Activated CD8-positive, alpha-beta memory T cell treated with anti-CD3 and anti-CD28 coated beads, Interleukin-2, amount 10 ng/mL, durations not matched to agents 7 days and 5 days (primary cell): ENCODE measurements at places on chromosomes 11 and 22. TPM values are rescaled to one million over a fixed set of nuclear protein-coding genes. Genes with fewer than 3 reads are reported as not detected.

DNA sequence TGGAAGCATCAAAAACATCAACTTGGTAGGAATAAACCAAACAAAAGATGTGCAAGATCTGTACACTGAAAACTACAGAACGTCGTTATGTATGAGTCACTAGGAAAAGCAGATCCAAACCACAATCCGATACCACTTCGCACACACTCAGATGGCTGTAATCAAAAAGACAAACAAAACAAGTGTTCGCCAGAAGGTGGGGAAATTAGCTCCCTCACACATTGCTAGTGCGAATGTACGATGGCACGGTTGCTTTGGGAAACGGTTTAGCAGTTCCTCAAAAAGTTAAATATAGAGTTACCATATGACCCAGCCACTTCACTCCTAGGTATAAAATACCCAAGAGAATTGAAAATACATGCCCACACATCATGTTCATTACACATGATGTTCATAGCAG lies 14.8 kb upstream of the CARD10 start:
- DNase-seq = no peak

TMPRSS5 gene
- 0.61 TPM for total RNA-seq

OR52N4 gene
- total RNA-seq = 0.23 TPM

DNA sequence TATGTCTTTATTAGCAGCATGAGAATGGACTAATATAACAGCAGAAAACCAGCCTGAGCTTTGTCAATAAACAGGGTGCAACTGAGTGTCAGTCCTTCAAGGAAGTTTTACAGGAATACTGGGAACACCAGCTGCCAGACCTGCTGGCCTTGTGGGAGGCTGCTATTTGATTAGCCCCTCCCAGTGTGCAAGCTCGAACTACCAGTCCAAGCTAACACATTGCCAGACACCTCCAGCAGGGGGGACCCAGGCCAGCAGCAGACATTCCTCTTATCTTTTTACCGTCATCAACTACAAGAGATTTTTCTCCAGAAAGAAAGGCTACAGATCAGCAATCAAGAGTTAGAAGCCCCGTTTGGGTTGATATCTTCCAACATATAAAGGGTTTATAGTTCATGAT lies 942.8 kb upstream of the TENM4 start:
- DNase-seq = no peak

DNA sequence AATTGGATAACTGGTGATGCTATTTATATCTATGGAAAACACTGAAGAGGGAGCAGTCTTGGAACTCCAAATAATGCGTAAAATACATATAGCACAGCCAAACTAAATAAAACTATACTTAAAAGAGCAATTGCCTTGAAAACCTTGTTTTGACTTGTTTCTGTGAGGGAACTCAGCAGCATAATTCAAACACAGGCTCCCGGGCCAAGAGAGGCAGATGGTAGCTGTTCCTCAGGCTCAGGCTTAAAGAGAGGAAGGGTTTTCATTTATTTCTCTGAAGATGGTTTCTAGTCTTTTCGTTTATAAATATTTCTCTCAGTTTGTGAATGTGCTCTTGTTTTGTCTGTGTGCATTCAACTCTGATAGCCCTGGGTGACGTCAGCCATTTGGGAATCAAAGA lies 82.4 kb downstream of the FANCF start:
- no peak for DNase-seq

DNA sequence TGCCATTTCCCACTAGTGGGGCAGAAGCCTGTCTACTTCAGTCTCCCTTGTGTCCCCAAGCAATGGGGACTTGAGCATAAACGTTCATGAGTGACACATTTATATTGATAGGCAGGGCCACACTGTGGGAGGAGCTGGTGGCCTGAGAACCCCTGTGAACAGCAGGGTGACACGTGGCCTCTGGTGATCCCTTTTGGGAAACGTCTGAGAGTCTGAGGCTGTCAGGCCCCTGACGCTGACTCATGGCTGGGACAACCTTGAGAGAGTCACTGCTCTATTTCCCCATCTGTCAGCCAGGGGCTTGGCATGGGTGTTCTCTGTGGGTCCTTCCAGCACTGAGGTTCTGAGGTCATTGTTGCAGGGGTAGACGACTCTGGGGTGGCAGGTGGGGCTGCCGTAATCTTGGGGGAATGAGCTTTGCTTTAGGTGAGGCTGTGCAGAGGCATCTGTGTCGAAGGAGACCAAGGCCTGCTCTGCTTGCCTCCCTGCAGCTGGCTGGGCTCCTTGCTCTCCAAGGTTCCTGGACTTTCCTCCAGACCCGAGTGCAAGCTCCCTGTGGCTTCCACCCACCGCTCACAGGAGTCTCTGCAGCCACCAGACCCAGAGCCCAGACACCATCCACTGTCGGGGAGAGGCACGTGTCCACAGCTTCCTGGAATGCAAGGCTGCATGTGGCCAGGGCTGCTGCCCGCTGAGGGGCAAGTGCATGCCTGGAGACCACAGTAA lies 54.7 kb downstream of the SMIM38 start:
- no peak for DNase-seq

- no peak for DNase-seq
Measured at GRCh38 chr22:47036352-47036751, 273.9 kb downstream of the TBC1D22A start.

C11orf91 gene
- total RNA-seq = not detected

CLP1 gene
- 22.6 TPM for total RNA-seq

VSIG10L2 gene
- total RNA-seq = not detected

POU2AF1 gene
- 7.4 TPM for total RNA-seq

- DNase-seq = no peak
Measured at GRCh38 chr22:38490915-38491314, 15.2 kb downstream of the DDX17 start.

- no peak for DNase-seq
Measured at GRCh38 chr11:87176044-87176443, 138.3 kb downstream of the TMEM135 start.

SLC22A12 gene
- total RNA-seq = not detected

LINC01488 gene
- not detected for total RNA-seq

GRCh38 chr11:28773606-28774005 lies 665.4 kb downstream of the METTL15 start:
- DNase-seq = no peak

DNA sequence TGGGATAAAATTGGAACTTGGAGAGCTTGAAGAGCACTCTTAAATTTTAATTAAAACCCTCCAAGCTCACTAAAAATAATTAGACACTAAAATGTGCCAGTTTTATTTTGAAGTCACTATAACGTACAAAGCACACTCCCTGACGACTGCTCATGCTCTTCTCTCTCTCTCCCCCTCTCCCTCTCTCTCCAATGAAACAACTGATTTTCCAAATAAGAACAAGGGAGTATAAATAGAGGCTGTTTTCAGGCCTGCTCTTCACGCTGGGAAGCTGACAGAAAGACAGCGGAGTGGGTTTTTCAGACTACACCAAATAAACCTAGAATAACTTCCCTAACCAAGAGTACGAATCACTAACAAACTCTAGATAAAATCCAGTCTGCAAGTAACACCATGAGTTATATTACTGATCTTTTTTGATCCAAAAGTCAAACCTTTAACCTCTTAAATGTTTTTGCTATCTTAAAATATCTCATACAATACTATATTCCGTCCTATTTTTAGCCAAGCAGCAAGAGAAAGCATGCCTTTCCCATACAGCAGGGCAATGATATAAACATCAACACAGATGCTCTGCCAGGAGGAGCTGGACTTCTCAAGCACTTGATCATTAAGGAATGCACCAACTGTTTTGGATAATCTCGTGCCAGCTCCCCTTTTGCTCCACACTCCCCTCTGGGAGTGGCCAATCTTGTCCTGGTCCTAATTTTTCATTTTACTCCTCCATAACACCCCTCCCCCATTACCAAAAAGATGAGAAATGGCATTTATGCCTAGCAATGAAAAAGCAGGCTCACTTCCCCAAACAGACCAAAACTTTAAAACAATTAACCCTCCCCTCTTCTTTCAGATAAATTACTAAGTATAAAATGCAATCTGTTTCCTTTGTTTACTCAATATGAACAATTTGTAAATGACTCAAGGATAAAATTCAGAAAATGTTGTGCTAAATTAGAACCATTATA lies 116.9 kb downstream of the SOX6 start:
- no peak for DNase-seq

GRCh38 chr11:45323601-45324249 lies 37.6 kb upstream of the SYT13 start:
- peak; percentile 25 for DNase-seq

GRCh38 chr22:28002863-28003565 lies 84.0 kb upstream of the PITPNB start:
- DNase-seq = no peak

- no peak for DNase-seq
Measured at GRCh38 chr11:83818349-83818748, 532.2 kb upstream of the CCDC90B start.

GRCh38 chr11:121741761-121742361 lies 289.1 kb upstream of the SORL1-AS1 start:
- DNase-seq = no peak

- no peak for DNase-seq
Measured at GRCh38 chr11:64559351-64560138, 31.5 kb upstream of the SLC22A12 start.

SHISA8 gene
- 0.30 TPM for total RNA-seq

MIOX gene
- 0.23 TPM for total RNA-seq

CHADL gene
- total RNA-seq = 0.12 TPM
